ENCODE measurements at places on chromosomes 3 and 15.
A peak's percentile ranks its signal among the peaks of the same experiment; 100 is the strongest.

DNA sequence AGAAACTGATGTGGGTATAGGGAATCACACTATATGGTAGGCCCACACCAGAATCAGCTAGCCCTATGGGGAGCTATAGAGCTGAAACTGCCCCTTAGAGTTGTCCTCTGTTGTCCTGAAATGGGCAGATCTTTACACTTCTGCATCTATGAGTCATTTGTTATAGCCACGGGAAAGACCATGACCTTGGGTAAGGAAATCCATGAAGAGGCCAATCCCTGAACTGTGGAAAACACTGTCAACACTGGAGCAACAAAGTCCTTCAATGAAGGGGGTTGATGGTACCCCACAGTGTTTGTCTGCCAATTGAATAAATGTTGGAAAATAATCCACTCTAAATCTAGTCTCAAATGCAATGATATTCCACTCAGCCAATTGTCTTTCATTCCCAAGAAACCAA, 5.2 kb upstream of the CD200R1 start:
- no peak for DNase-seq

DNA sequence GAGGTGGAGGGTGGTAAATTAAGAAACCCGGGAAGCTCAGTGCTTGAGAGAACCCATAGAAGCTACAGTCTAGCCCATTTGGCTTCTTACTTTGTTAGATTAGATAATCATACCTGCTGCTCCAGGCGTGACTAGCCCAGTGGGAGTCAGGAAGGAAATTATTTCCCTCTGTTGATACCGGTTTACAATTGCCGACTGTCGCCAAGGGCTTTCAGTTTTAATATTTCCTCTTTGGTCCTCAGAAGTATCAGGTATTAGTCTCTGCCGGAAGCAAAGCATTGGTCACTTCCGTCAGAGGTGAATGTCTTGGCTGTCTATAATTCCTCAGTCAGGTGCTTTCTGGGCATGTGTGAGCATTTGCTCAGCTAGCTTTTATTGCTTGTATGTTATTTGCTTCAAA, 75.2 kb downstream of the LPP start:
- DNase-seq, result peak; percentile 53

GRCh38 chr3:172313671-172314070, 134.6 kb downstream of the GHSR start:
- DNase-seq, result no peak

GRCh38 chr3:130688015-130688688, 58.5 kb downstream of the PIK3R4 start:
- DNase-seq, result no peak

DNA sequence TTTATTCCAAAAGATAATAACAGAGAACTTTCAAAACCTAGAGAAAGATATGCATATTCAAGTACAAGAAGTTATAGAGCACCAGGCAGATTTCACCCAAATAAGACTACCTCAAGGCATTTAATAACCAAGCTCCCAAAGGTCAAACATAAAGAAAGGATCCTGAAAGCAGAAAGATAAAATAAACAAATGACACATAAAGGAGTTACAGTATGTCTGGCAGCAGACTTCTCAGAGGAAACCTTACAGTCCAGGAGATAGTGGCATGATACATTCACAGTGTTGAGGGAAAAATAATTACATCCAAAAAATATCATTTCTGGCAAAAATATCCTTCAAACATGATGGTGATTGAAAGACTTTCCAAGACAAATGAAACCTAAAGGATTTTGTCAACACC, 185.8 kb upstream of the POU1F1 start:
- DNase-seq, result no peak

GRCh38 chr3:107660306-107660976, 137.7 kb downstream of the BBX start:
- no peak for DNase-seq

DNA sequence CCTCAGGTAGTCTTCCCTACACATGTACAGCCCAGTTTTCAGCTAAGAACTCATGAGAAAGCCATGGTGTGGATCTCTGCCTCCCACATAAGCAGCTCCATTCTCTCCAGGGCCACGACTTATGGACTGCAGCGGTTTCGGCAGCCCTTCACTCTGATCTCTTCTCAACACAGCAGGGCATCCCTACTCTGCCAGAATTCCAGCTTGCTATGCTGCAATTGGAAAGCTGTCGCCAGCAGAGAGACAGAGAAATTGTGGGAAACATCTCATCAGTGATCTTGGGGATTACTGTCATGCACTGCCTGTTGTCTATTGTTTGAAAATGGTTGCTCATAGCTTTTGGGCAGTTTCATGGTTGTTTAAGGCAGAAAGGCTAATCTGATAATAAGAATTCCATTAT, 11.9 kb upstream of the BLM start:
- DNase-seq, result no peak

- no peak for DNase-seq
These were observed 2.7 kb downstream of the PCBP4 start for GRCh38 chr3:51964521-51964920.

DNA sequence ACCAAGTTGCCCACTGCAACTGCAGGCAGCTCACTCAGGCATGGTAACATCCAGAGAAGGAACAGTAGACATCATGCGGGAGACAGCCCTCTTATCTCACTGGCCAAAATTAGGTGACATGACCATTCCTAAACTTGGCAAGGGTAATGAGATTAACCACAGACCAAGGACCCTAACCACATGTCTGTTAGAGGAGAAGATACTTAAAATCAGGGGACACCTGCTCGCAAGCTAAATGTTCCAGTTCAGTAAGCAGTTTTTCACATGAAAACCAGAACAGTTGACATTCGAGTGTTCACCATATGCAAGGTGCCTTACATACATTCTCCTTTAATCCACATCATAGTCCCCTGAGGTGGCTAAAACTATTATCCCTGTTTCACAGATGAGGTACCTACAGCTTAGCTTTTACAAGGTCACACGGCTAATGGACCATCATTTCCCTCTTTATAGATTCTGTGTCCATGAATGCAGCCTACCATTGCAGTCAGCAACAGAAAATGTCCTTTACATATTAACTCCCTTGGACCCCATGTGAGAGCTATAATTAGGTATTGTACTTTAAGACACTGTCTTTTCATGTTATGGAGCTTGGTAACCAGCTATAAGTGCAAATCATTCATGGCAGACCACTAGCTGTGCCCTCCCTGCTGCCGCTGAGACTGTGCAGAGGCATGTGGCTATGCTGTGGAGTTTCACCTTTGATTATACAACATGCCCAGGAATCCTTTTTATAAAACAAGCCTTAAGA, 154.1 kb downstream of the LIPC start:
- DNase-seq, result no peak

DNA sequence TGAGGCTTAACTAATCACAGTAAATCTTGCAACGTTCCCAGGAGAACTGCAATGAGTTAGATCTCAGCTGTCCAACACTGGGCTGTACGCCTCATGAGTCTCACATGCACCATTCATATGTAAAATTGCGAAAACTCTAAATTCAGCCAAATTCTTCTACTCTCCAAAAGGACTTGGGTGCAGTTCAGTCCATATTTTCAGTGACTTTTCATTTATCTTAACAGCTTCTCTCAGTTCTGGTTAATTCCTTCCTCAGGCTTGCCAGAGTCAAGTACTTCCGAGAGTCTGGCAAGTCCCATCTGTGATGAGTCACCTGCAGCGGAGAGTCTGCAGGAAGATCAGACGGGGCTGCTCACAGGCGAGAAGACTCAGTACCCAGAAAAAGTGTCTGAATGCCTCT, 11.5 kb downstream of the CCDC80 start:
- no peak for DNase-seq

- no peak for DNase-seq
These were observed 1.8 kb downstream of the IFT122 start for GRCh38 chr3:129441782-129442181.

DNA sequence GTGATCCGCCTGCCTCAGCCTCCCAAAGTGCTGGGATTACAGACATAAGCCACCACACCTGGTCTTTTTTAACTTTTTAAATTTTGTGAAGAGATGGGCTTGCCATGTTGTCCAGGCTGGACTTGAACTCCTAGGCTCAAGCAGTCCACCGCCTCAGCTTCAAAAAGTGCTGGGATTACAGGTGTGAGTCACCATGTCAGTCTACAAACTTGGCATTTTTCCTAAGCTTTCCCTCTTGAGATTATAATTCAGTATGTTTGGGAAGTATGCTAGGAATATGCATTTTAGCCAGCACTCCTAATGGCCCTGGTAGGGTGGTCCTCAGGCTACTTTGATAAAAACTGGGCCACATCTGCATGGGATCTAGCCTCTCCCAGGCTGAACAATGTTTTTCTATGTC, 4.4 kb downstream of the WDR73 start:
- no peak for DNase-seq

GRCh38 chr15:93362203-93362602, 273.2 kb upstream of the RGMA start:
- DNase-seq, result no peak

- peak; percentile 85 for DNase-seq
These were observed 27.6 kb downstream of the FBXW12 start for GRCh38 chr3:48399387-48400172.

- no peak for DNase-seq
These were observed 172.0 kb downstream of the P3H2 start for GRCh38 chr3:189948724-189949045.

- DNase-seq, result no peak
These were observed 42.1 kb downstream of the VGLL4 start for GRCh38 chr3:11601446-11602238.
